ENCODE measurements at places on chromosomes 12 and 14.

GRCh38 chr14:92489394-92490238, 24.0 kb upstream of the RIN3 start:
- no peak for DNase-seq

- no peak for DNase-seq
Observed at GRCh38 chr12:113159937-113160336, 10.4 kb downstream of the CFAP73 start.

DNA sequence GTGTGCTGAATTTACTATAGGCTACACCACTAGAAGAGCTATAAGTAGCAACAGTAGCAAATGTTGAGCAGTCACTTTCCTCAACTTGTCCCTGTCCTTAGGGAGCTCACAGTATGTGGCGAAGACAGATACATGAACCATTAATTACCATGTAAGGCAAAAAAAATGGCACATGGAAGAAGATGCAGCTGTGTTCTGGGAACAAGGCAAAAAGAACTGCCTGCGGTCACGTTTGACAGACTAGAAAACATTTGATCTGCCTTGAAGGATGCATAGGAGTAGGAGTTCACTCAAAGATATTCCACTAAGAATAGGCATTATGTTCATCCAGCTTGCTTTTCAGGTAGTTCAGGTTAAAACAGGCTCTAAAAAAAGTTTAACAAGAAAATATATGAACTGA, 46.5 kb upstream of the IFNG-AS1 start:
- DNase-seq: no peak

DNA sequence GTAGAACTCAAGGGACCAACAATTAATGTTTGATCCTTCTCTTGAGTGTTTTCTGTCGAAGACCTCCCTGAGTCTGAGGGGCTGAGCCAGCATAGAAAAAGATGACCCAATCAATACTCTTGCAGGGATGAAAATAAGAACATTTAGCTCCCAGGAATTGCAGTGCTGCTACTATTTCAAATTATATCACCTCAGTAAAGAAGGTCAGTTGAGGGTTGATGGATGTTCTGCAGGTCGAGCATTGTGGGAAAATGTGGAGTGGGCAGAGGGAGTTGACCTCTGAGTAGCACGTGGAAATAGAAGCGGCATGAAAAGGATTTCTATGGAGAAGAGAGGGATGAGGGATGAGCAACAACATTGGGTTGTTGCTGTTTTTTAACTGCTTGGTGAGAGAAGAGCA, 74.9 kb upstream of the CCDC198 start:
- DNase-seq: no peak

- DNase-seq: no peak
Observed at GRCh38 chr14:76581592-76581991, 179.7 kb upstream of the VASH1 start.

- no peak for DNase-seq
Observed at GRCh38 chr12:650983-651382, 12.3 kb downstream of the NINJ2 start.

Measured in esophagus squamous epithelium (tissue), 5 donors.